Coronary artery (tissue), 2 donors: ENCODE measurements at places on chromosomes 5 and 9.

DNA sequence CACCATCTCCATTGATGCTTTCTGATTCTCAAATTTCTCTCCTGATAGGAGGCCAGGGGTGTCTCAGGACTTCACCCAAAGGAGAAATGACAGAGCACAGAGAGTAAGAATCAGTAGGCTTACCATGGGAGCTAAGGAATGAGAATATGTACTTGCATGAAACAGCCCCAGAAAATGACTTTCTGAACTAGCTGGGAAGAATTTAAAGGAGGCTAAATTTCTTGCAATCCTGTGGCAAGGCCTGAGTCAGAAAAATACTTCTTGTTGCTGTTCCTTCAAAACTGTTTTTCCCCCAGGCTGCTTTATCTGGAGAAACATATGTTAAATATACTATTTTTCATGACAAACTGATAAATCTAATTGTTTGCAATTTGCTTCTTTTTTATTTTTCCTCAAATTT lies 53.4 kb upstream of the FBXL7 start:
- DNase-seq: no peak

DNA sequence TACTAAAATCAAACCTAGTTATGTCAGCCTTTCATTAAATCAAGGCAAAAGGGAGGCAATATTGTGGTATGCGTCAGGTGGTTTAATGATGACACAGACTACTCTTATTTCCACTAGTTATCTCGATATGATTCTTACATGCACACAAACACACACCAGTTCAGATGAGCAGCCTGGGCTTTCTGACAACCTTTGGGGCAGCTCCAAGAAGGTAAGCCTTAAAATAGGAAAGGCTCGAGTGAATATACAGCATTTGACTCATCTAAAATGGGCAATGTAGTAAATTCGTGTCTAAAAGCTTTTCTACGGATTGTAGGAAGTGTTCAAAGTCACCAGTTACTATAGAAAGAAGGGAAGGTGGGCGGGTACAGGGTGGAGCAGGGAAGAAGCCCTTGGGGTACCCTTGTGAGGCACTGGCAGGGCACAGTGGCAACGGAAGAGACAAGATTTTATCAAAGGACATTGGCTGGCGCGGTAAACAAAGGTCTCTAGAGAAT lies 1.9 kb downstream of the ANKH start:
- DNase-seq: no peak

DNA sequence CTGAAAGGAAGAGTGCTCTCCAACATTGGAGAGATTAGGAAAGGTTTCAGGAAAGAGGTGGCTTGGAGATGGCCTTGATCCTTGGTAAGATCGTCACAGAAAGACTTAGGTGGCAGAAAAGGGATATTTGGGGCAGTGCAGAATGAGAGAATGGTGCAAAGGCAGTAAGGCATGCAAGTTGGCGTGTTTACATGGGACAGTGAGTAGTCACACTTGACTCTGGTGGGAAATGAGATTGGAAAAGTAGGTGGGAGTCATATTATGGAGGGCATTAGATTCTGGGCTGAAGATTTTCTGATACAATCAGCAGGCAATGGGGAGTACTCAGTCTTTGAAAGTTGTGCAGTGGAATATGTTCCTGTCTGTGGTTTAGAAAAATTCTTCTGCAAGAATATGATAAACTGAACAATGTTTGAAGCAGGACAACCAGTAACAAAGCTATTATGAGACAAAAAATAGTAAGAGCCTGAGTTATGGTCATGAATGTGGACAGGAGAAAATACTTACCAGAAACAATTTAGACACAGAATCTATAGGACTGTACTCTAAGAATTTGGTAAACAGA lies 76.2 kb upstream of the ANKRD55 start:
- DNase-seq: no peak

- no peak for DNase-seq
Measured at GRCh38 chr5:122164070-122164435, 34.7 kb downstream of the ZNF474 start.

DNA sequence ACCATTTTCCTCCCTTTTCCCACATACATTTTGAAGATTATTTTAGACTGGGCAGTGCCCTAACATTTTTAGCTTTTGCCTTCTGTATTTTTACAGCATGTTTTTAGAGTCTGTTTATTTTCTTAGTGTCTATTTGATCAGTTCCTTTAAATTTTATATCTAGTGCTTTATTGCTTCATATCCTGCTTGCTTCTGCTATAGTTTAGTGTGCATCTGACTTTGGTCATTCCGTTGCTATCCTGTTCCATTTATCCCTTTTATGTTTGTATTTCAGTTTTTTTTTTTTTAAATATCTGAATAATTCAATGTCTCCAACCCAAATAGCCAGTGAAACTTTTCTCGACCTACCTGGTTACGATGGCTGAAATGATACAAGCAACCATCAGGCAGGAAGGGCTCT lies 203.8 kb downstream of the ARHGAP26 start:
- DNase-seq: no peak

- DNase-seq: no peak
Measured at GRCh38 chr5:173907686-173908371, 19.7 kb downstream of the CPEB4 start.
